ENCODE measurements at places on chromosomes 2 and 18.

DNA sequence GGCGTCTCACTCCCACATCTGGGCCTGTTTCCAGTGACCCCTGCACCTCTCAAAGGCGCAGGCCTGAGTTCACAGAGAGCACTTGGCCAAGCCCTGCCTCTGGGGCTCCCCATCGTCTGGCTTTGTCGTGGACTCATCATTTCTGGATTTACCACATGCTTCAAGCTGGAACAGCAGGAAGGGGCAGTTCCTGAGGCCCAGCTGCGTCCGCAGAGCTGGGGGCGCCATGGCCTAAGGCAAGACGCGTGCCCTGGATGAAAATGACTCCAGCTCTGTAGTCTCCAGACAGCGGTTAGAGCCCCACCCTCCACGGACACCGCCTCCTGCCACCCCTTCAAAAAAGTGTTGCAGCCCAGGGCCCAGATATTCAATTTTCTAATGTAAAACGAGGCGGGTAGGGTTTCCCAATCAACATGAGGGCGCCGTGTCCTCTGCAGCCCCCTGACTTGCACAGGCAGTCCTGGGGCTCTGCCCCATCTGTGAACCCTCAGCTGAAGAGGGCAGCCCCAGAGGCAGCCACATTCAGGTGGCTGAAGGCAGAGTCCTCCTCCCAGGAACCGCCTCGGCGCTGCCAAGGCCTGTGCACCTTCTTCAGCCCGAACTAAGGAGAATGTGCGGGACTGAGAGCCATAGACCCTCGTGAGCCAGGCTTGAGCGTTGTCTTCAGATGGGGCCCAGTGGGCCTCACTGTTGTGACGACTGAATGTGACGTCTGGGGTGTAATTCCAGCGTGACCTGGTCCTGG, 85.5 kb downstream of the NFATC1 start:
- DNase-seq, result no peak

DNA sequence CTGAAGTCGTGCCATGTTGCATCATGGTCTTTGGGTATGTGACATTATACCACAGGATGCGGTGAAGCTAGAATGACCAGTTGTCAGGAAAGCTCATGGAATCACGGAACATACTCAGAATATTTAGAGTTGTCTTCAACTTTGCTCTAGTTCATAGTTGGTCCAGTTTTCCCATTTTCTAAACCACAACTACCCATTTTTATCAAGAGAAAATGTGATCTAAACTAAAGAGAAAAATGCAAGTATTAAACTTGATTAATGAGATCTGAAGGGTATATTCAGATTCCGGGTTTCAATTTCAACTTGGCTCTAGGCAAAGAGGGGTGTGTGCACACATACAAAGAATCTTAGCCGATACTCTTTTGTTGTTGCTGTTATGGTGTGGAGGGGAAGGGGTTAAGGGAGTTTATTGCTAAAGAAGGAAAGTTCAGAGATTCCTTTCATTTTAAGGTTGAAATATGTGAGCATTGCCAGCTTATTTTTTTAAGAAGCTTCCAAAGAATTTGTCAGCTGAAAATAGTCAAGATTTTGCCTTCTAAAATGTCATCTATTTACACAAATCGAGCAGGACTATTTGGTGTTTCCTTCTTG, 516.6 kb upstream of the ZEB2 start:
- DNase-seq, result no peak

DNA sequence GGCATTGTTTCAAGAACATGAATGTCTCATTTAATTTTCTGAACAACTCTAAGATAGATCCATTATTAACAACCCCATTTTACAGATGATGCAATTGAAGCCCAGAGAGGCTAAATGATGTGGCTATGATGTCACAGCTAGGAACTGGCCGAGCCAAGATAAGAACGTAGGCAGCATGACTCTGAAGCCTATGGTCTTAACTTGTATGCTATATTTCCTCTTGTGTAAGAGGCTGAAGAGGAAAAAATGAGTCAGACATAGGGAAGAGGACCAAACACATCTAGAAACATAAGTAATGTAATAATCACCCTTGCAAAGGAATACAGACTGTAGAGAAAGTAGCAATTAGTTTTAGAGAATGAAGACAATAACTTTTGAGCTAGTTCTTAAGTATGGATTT, 416.8 kb downstream of the FIGN start:
- no peak for DNase-seq

DNA sequence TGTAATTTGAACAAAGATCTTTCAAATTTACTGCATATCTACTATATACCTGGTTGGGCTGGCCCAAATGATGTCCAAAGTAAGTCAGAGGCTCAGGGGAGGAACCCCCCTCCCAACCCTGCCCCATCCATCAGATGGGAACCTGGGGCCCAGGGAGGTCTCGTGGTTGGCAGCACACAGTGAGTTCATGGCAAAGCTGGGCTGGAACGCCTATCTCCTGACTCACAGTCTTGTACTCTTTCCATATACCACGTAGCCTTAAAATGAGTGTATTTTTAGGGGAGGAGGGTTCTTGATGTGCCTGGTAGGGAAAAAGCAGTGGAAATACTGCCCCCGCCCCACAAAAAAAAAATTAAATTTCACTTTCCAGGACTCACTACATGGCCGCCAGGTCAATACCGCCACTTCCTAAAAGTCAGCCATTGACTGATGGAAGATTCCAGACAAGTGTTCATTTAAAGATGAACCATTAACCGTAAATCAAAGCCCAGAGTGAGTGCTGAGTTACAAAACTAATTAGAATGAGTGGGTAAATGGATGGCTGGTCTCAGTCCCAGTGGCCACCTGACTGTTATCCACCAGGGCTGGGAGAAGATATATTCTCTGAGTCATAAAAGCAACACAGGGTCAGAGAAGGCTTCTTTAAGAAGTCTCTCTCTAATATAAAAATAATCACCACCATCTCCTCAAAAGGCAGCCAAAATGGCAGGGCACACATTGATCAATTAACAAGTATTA, 80.5 kb downstream of the ZBTB7C start:
- DNase-seq, result no peak

- no peak for DNase-seq
Observed at GRCh38 chr2:44747794-44748193, 193.7 kb upstream of the SIX3 start.

DNA sequence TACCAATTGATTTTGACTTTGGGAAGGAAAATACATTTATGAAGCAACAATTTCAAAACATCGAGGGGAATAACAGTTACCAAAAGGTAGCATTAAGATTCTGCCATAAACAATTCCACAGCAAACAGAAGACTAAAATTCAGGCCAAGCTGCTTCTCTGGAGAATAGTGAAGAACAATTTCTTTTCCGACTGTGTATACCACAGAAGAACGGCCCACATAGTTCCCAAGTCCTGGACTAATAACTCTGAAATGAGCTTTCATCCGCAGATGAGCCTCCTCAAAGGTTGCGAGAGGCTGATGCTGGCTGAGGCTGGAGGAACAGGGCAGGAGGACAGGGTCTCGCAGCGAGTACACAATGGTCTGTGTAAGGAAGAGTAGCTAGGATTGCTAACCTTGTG, 278.9 kb upstream of the TCF4 start:
- DNase-seq, result no peak

DNA sequence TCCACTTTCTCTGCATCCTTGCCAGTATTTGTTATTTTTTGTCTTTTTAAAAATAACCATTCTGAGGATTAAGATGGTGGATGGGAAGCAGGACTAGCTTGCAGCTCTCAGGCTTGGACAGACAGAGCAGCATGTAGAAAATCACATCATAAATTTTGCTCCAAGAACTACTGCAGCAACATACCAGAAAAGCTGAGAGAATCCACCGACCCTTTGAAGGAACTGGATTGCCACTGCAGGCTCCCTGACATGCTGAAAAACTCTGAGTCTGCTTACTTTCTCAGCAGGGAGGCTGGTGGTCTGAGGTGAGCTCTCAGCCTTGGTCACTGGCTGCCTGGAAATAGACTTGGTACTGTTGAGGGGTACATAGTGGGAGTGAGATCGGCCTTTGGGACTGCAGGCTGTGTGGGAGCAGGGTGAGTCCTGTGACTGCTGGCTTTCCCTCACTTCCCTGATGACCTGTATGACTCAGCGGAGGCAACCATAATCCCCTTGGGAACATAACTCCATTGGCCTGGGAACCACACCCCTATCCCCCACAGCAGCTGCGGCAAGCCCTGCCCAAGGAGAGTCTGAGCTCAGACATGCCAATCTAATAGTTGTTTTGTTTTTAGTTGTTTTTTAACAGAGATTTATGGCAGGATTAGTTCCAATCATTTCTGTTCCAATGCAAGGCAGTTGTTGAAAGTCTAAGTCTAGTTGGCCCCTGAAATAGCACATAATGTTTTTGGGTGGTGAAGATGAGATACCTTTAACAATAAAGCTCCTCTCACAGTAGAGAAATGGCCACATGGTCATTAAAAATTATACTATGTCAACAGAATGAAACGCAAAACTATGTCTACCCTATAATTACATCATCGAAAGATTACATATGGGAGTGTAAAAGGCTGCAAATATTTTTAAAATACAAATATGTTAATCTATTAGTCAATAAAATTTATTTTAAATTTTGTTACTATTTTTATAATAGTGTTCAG, 414.2 kb upstream of the CHAC2 start:
- no peak for DNase-seq

DNA sequence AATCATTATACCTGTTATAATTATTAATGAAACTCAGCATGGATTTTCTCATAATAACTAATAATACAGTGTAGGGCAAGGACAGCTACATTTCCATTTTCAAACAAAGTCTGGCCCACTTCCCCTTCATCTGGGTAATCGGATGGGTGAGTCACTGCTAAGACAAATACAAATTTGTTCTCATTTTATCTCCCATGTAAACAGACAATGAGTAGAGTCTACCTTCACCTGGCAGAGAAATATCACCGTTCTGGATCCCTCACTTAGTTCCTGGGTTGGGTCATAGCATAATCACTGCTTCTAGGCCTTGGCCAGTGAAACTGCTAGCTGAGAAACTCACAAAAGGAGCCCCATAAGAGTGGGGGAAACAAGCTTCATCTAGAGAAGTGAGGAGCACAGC, 9.2 kb downstream of the CNTNAP5 start:
- no peak for DNase-seq

GRCh38 chr2:85936421-85937068, 47.8 kb upstream of the ST3GAL5 start:
- DNase-seq, result no peak

GRCh38 chr2:32464431-32464830, 107.6 kb downstream of the BIRC6 start:
- DNase-seq, result no peak

- no peak for DNase-seq
Observed at GRCh38 chr2:5849562-5849961, 157.4 kb downstream of the SOX11 start.
